Activated naive CD8-positive, alpha-beta T cell treated with anti-CD3 and anti-CD28 coated beads, Interleukin-2, amount 10 ng/mL, durations not matched to agents 7 days and 5 days (primary cell): ENCODE measurements at places on chromosomes 4 and X. TPM values are rescaled to one million over a fixed set of nuclear protein-coding genes. Genes with fewer than 3 reads are reported as not detected.

DNA sequence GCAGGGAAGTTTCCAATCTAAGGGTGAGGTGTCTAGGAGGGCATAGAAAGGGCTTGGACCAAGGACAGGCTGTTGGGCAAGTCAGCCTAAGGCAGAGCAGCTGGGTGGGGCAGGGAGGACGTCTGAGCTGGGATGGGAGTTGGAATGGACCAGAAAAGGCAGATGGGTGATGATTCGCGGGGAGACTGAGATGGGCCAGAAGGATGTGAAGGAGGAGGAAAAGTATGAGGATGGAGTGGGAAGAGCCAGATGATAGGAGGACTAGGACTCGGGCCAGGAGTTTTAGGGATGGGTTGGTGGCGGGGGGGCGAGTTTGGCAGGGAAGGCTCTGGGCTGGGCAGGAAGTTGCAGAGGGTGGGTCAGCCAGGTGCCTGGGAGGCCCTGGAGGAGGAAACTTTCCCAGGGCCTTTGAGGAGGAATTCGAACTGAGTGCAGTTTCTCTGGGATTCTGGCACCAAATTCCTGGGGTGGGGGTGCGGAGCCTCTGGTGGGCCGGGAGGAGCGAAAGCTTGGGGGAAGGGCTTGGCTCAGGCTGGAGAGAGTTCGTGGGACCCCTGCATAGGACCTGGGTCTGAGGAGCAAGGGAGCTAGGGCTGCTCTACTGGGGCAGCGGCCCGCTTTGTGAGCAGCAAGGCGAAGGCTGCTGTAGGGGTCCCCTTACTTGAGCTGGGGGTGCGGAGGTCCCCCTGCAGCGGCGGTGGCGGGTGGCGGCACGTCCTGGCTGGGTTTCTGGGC lies 8.7 kb upstream of the TIMP1 start:
- H3K4me1 ChIP-seq = peaks cover 4% of the 10 kb centered on the region
- H3K36me3 ChIP-seq = peaks cover 13% of the 10 kb centered on the region
- no peak overlapping the region for H3K27ac ChIP-seq

- no peaks in the 10 kb centered on the region for H3K36me3 ChIP-seq
- H3K27ac ChIP-seq = no peak overlapping the region
- H3K27me3 ChIP-seq = no peaks in the 10 kb centered on the region
- no peak for DNase-seq
- H3K4me1 ChIP-seq = no peaks in the 10 kb centered on the region
These were observed 237.3 kb downstream of the NLGN4X start for GRCh38 chrX:5991393-5991792.

DNA sequence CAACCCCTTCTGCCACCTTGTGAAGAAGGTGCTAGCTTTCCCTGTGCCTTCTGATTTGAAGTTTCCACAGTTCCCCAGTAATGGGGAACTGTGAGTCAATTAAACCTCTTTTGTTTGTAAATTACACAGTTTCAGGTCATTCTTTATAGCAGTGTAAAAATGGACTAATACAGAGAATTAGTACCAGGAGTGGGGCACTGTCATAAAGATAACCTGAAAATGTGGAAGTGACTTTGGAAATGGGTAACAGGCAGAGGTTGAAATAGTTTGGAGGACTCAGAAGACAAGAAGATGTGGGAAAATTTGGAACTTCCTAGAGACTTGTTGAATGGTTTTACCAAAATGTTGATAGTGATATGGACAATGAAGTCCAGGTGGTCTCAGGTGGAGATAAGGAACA lies 131.0 kb upstream of the HAND2 start:
- no peaks in the 10 kb centered on the region for H3K4me1 ChIP-seq
- no peak overlapping the region for H3K27ac ChIP-seq
- no peaks in the 10 kb centered on the region for H3K36me3 ChIP-seq

The PDE6B gene
- 23.2 TPM for total RNA-seq

- H3K27ac ChIP-seq = no peak overlapping the region
- H3K4me3 ChIP-seq = no peak overlapping the region
- no peak for DNase-seq
- no peaks in the 10 kb centered on the region for H3K27me3 ChIP-seq
- no peaks in the 10 kb centered on the region for H3K36me3 ChIP-seq
- no peaks in the 10 kb centered on the region for H3K4me1 ChIP-seq
These were observed 27.2 kb downstream of the HDX start for GRCh38 chrX:84475101-84475500.

The H2BW2 gene
- not detected for total RNA-seq

- peaks cover 2% of the 10 kb centered on the region for H3K36me3 ChIP-seq
- peaks cover 10% of the 10 kb centered on the region for H3K4me1 ChIP-seq
- peak overlapping the region; percentile 95 for H3K4me3 ChIP-seq
- H3K27me3 ChIP-seq = no peaks in the 10 kb centered on the region
- peak overlapping the region; percentile 95 for H3K27ac ChIP-seq
- no peak for DNase-seq
These were observed 578 bp downstream of the DCUN1D4 start for GRCh38 chr4:51843309-51844152.

GRCh38 chrX:104325213-104325585 lies 70.5 kb upstream of the ESX1 start:
- no peaks in the 10 kb centered on the region for H3K27me3 ChIP-seq
- H3K4me1 ChIP-seq = no peaks in the 10 kb centered on the region
- DNase-seq = no peak
- no peak overlapping the region for H3K4me3 ChIP-seq
- no peaks in the 10 kb centered on the region for H3K36me3 ChIP-seq

DNA sequence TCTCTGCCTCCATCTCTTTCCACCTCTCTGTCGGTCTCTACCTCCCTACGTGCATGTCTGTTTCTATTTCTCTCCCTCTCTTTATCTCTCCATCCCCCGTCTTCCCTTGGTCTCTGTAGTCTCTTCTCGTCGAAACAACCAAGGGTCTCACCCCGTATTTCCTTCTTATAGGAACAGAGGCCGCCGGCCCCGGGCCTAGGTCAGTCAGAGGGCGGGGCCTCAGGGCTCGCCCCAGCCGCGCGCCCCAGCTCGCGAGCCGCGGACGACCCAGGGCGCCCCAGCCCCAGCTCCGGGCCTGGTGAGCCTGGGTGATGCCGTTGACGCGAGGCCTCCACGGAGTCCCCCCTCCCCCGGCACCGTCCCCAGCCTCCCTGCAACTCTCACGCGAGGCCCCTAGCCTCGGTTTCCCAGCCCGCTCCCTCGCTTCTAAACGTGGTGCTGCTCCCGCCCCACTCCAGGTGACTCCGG lies 6.6 kb downstream of the TIMM17B start:
- DNase-seq = no peak
- H3K36me3 ChIP-seq = peaks cover 4% of the 10 kb centered on the region
- peak overlapping the region; percentile 95 for H3K4me3 ChIP-seq
- peaks cover 4% of the 10 kb centered on the region for H3K27me3 ChIP-seq

GRCh38 chr4:142846729-142847596 lies 862 bp upstream of the INPP4B start:
- peak overlapping the region; percentile 87 for H3K4me3 ChIP-seq
- H3K4me1 ChIP-seq = peaks cover 9% of the 10 kb centered on the region
- H3K36me3 ChIP-seq = no peaks in the 10 kb centered on the region
- peaks cover 43% of the 10 kb centered on the region for H3K27me3 ChIP-seq
- H3K27ac ChIP-seq = no peak overlapping the region

GRCh38 chrX:120236687-120237479 lies 13.7 kb upstream of the ZBTB33 start:
- no peaks in the 10 kb centered on the region for H3K4me1 ChIP-seq
- H3K36me3 ChIP-seq = peaks cover 8% of the 10 kb centered on the region
- no peaks in the 10 kb centered on the region for H3K27me3 ChIP-seq
- no peak overlapping the region for H3K27ac ChIP-seq
- DNase-seq = no peak

DNA sequence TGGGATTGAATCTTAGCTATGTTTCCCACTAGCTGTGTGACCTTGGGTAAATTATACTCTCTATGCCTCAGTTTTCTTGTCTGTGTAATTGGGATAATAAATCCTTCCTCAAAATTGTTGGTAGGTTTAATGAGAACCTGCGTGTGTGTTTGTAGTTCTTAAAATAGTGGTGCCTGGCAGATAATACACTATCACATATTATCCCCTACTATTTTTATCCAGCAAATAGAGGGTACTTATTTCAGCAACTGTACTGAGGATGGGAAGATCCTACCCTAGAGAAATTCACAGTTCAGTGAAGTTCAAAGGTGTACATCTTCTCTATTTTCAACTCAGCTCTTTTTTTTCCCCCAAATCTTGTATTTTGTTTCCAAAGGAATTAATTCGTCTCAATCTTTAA lies 17.2 kb downstream of the ABHD18 start:
- DNase-seq = no peak
- no peaks in the 10 kb centered on the region for H3K4me1 ChIP-seq
- no peaks in the 10 kb centered on the region for H3K27me3 ChIP-seq
- no peak overlapping the region for H3K4me3 ChIP-seq
- H3K27ac ChIP-seq = no peak overlapping the region

The FAM9C gene
- not detected for total RNA-seq

DNA sequence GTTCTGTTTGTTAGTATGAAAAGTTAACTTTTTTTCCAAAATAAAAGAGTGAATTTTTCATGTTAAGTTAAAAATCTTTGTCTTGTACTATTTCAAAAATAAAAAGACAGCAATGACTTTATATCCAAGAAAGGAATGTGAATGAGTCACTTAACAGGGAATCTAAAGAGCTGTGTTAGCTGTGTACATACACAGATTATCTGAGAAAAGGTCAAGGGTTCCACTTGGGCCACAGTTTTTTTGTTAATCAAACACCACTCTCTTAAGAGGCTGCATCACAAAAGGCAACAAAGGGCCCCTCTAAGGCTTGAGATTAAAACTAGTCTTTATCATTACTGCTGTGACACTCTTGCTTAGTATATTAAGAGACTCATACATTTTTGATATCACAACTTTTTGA lies 82.1 kb downstream of the FIP1L1 start:
- H3K27me3 ChIP-seq = no peaks in the 10 kb centered on the region
- peaks cover 23% of the 10 kb centered on the region for H3K36me3 ChIP-seq
- no peak overlapping the region for H3K4me3 ChIP-seq

DNA sequence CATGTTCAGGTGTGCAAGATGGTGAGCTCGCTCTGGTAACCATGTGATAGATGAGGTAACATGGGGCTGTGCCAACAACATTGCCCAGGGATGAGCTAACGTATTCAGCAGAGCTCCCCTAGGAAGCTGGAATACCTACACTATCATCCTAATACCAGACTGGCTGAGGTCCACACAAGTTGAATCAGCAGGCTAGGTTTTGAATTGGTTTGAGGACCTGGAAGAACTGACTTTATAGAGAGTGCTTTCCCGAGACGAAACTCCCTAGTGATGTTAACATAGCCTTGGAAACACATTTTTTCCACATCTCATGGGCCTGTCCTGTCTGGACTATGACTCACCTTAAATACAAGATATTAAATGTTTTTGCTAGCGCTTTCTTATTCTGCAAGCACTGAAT lies 56.7 kb downstream of the IGFBP7 start:
- no peak overlapping the region for H3K27ac ChIP-seq
- H3K4me3 ChIP-seq = no peak overlapping the region
- no peak for DNase-seq

The CLCN3 gene
- 26.3 TPM for total RNA-seq

The CXCL6 gene
- not detected for total RNA-seq

The MTTP gene
- total RNA-seq = 0.43 TPM

- H3K4me3 ChIP-seq = no peak overlapping the region
- H3K27me3 ChIP-seq = peaks cover 54% of the 10 kb centered on the region
- H3K4me1 ChIP-seq = no peaks in the 10 kb centered on the region
- no peak overlapping the region for H3K27ac ChIP-seq
- no peak for DNase-seq
- no peaks in the 10 kb centered on the region for H3K36me3 ChIP-seq
These were observed 23.5 kb downstream of the DRD5 start for GRCh38 chr4:9804918-9805317.

DNA sequence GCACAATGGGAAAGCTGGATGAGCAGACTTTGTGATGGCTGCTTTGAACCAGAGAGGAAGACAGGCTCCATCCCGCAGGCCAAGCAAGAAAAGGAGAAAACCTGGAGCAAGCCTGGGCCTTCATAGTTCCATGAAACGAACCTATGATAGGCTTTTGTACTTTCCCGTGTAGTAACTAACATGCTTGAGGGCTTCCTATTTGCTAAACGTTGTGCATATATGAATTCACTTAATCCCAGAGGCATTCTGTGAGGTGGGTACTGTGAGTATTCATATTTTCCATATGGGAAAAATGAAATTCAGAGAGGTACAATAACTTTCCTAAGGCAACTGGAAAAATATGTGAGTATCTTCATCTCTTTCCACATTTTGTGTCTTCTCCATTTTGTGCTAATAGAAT lies 13.6 kb upstream of the APBB2 start:
- no peak overlapping the region for H3K4me3 ChIP-seq
- peaks cover 16% of the 10 kb centered on the region for H3K27me3 ChIP-seq
- DNase-seq = no peak
- no peaks in the 10 kb centered on the region for H3K4me1 ChIP-seq

The CWH43 gene
- not detected for total RNA-seq

DNA sequence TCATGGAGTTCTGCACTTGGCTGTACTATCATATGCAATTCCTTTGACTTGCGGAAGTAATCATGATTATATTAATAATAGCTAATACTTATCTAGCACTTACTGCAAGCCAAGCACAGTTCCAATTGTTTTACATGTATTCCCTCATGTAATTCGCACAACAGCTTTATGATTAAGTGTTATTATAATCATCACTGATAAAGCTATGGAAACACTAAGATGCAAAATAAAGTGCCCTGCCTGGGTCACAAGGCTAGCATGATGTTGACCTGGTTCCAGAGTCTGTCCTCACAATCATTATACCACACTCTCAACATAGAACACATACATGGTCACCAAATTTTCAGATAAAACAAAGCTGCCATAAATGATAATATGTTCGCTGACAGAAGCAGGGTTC lies 234.6 kb downstream of the FMR1NB start:
- no peaks in the 10 kb centered on the region for H3K27me3 ChIP-seq
- H3K27ac ChIP-seq = no peak overlapping the region
- H3K4me1 ChIP-seq = no peaks in the 10 kb centered on the region
- H3K4me3 ChIP-seq = no peak overlapping the region

The HDX gene
- 1.4 TPM for total RNA-seq
